ENCODE measurements at places on chromosomes 13 and 19.
A peak's percentile ranks its signal among the peaks of the same experiment; 100 is the strongest.

DNA sequence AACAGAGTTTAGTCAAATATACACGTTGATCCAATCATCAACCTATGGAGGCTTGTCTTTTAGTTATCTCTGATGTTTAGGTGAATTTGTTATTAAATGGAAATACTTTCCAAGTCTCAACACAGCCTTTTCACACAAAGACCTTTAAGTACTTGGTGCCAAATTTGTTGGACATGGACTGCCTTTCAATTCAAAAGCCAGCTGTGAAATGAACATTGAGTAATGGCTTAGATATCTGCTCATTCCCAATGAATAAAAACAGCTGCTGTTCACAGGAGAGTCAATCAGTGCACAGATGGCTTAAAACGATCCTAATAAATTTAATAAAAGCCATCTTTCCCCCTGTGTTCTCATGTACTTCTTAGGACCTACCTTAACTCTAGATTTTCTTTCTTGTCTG lies 19.9 kb upstream of the DHRS12 start:
- DNase-seq: no peak

DNA sequence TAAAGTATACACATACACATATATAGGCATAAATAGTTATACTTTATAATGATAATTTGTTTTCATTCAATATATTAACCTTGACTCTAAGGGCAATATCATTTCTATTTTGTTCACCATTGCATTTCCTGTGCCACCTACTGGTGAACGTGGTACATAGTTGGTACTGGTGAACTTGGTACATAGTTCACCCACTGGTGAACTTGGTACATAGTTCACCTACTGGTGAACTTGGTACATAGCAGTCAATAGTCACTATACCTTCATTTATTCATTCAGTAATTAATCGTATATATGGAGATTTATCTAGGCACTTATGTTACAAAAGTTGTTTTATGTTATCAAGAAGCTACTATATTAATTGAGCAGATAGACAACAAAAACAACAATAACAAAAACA lies 172.6 kb upstream of the ATXN8OS start:
- DNase-seq: no peak

DNA sequence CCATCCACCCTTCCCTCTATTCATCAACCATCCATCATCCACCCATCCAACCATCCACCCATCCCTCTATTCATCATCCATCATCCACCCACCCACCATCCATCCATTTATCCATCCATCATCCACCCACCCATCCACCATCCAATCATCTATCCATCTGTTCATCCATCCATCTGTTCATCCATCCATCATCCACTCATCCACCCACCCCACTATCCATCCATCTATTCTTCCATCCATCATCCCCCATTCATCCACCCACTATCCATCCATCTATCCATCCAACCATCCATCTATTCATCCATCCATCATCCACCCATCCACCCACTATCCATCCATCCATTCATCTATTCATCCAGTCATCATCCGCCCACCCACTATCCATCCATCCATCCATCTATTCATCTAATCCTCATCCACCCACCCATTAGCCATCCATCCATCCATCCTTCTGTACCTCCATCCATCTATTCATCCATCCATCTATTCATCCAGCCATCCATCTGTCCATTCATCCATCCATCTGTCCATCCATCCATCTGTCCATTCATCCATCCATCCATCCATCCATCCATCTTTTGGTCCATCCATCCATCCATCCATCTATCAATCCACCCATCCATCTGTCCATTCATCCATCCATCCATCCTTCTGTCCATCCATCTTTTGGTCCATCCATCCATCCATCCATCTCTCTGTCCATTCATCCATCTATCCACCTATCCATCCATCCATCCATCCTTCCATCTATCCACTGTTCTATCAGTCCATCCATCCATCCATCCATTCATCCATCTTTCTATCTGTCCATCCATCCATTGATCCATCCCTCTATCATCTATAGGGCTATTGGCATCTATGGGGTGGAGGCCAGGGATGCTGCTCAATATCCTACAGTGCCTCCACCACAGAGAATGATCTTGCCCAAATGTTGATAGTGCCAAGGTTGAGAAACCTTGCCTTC lies 47.5 kb downstream of the CPAMD8 start:
- DNase-seq: no peak

DNA sequence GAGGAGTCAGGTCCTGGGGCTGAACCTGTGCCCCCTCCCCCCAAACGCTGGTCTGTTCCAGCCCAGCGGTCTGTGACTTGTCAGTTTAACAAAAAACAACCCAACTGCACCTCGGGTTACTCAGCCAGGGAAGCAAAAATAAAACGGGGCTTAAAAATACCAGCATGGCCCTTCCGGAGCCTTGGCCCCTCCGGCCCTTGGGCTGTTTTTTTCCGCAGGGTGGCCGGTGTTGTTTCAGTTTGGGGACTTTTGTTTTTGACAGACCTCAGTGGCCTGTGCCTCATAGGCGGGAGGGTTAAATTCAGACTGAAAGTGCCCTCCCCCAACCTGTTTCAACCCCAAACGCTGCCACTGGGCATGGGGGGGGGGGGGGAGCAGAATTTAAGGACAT lies 4.0 kb downstream of the TCF3 start:
- no peak for DNase-seq

- DNase-seq: no peak
Observed at GRCh38 chr13:28401303-28402056, 93.4 kb downstream of the FLT1 start.

GRCh38 chr13:113509989-113510388 lies 19.5 kb upstream of the DCUN1D2 start:
- DNase-seq: no peak

DNA sequence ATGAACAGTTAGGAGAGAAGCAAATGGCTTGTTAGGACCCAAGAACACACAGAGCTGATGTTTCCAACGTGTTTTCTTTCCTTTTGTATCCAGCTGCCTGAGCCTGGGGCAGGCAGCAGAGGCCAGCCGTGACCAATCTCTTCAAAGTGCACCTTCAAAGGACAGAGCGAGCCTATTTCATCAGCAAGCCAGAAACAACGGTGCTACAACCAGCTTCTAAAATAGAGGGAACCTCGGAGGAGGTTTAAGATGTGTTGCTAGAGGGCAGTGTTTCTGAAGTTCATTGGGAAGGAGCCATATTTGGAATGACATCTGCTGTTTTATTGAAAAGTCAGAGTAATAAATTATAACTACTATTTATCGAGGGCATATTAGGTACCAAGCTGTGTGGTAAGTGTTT lies 56.2 kb upstream of the RFC3 start:
- DNase-seq: no peak

DNA sequence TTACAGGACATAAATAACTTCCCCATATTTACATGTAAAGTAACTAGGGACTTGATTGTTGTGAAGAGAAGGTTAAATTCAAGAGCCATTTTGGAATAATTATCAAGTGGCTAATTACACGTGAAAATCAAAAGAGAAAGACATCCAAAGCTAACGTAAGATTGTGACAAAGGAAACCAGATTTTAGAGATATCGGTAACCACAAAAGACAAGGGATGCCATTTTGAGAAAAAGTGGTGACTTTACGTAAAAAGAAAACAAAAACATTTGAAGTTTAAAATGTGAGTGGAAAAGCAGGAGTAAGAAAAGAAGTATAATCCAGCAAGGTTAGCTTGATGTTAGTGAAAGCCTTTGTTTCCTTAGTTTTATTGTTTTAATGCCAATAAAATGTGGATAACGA lies 10.9 kb upstream of the VWA8 start:
- no peak for DNase-seq

GRCh38 chr13:49400755-49401659 lies 42.9 kb downstream of the CAB39L start:
- DNase-seq: no peak

- no peak for DNase-seq
Observed at GRCh38 chr13:92074658-92075057, 676.2 kb downstream of the GPC5 start.

- DNase-seq: peak; percentile 92
Observed at GRCh38 chr19:42254850-42255765, at the start of gene ERF. ERF (minus strand) TSS chr19:42255128; CDS start chr19:42254999, 129 bp downstream.

GRCh38 chr13:55517312-55517711 lies 1623.4 kb upstream of the PRR20A start:
- no peak for DNase-seq
